ENCODE measurements at places on chromosomes 2 and 18. TPM values are rescaled to one million over a fixed set of nuclear protein-coding genes. Genes with fewer than 3 reads are reported as not detected.

- H3K27me3 ChIP-seq: peaks cover 9% of the 10 kb centered on the region
- no peaks in the 10 kb centered on the region for H3K36me3 ChIP-seq
- no peak overlapping the region for H3K27ac ChIP-seq
- no peaks in the 10 kb centered on the region for H3K4me1 ChIP-seq
- DNase-seq: no peak
These were observed 502.0 kb downstream of the RNF144A start for GRCh38 chr2:7419186-7419585.

- DNase-seq: peak; percentile 78
- H3K36me3 ChIP-seq: peaks cover 55% of the 10 kb centered on the region
These were observed 75.7 kb upstream of the TFCP2L1 start for GRCh38 chr2:121360566-121361300.

GRCh38 chr2:39897273-39897672 is 118.2 kb upstream of the THUMPD2 start:
- no peak for DNase-seq
- no peak overlapping the region for H3K27ac ChIP-seq
- no peak overlapping the region for H3K4me3 ChIP-seq
- no peaks in the 10 kb centered on the region for H3K36me3 ChIP-seq
- H3K4me1 ChIP-seq: no peaks in the 10 kb centered on the region

The UGT1A8 gene
- polyA plus RNA-seq: not detected

- H3K36me3 ChIP-seq: peaks cover 12% of the 10 kb centered on the region
- DNase-seq: peak; percentile 30
- no peak overlapping the region for H3K27ac ChIP-seq
- no peaks in the 10 kb centered on the region for H3K27me3 ChIP-seq
- no peak overlapping the region for H3K4me3 ChIP-seq
These were observed 44.5 kb downstream of the ANO7 start for GRCh38 chr2:241232736-241233575.

- DNase-seq: no peak
- peaks cover 15% of the 10 kb centered on the region for H3K4me1 ChIP-seq
- no peaks in the 10 kb centered on the region for H3K36me3 ChIP-seq
- H3K27ac ChIP-seq: no peak overlapping the region
- no peak overlapping the region for H3K4me3 ChIP-seq
These were observed 73.1 kb upstream of the DNMT3A start for GRCh38 chr2:25414781-25415180.

The ARHGAP28 gene
- 0.65 TPM for polyA plus RNA-seq

DNA sequence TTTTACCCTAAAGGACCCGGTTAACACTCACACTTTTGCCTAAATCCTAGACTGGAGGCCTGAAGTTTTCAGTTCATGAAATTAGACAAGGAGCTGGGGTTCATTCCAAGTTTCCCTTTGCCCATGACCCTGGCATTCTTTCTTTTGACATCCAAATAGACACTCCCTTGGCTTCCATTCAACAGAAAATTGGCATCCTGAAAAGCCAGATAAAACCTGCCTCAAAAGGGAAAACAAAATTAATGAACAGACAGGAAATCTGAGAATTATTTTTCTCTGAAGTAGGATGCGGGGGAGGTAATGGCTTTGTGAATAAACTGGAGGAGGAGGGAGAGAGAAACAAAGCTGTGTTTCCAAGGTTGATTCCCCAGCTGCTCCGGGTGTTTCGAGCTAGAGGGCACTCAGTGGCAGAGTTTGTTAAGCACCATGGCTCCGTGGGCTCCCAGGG is 41.0 kb downstream of the SPP2 start:
- H3K36me3 ChIP-seq: no peaks in the 10 kb centered on the region
- no peaks in the 10 kb centered on the region for H3K4me1 ChIP-seq
- DNase-seq: no peak
- H3K27me3 ChIP-seq: no peaks in the 10 kb centered on the region

The FANCL gene
- polyA plus RNA-seq: 3.9 TPM

- H3K36me3 ChIP-seq: no peaks in the 10 kb centered on the region
- DNase-seq: no peak
- H3K27ac ChIP-seq: no peak overlapping the region
- no peak overlapping the region for H3K4me3 ChIP-seq
- H3K27me3 ChIP-seq: no peaks in the 10 kb centered on the region
- H3K4me1 ChIP-seq: peaks cover 58% of the 10 kb centered on the region
These were observed 179.0 kb downstream of the PTPRM start for GRCh38 chr18:7746106-7746505.

The CNDP1 gene
- polyA plus RNA-seq: not detected

- no peaks in the 10 kb centered on the region for H3K4me1 ChIP-seq
- peaks cover 3% of the 10 kb centered on the region for H3K27me3 ChIP-seq
- no peak overlapping the region for H3K27ac ChIP-seq
- H3K4me3 ChIP-seq: no peak overlapping the region
These were observed 8.6 kb upstream of the IL36A start for GRCh38 chr2:112996635-112997034.

DNA sequence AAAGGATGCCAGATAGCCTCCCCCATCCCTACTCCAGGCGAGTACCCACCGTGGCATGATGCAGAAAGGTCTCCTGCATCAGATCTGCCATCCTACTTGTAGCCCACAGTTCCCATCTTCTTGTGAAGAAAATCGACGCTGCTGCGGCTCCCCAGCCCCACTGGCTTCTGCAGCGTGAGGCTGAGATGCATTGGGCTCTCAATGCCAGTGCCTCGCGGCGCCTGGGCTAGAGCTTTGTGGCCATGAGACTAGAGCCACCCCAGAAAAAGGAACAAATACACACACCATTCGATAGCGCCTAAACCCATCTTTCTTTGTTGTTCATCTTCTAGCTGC is 2.8 kb downstream of the NOL4 start:
- no peak for DNase-seq
- peak overlapping the region; percentile 67 for H3K4me3 ChIP-seq
- H3K27me3 ChIP-seq: no peaks in the 10 kb centered on the region
- H3K4me1 ChIP-seq: peaks cover 19% of the 10 kb centered on the region
- no peaks in the 10 kb centered on the region for H3K36me3 ChIP-seq

DNA sequence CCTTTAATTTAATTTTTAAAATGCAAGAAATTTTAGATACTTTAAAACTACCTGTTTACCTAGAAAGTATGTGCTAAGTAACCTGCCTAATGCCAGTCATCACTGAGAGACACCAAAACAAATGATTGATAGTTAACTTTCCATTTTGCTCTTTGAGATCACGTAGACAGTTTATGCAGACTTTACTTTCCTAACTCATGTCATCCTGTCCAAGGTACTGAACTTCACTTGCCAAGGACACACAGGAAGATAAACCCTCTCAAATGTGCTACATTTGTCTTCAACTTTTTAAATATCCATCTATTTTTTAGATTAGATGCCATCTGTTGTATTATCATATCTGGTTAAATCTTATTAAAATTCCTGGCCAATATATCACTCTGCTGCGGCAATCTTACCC is 20.1 kb upstream of the SCN1A start:
- no peaks in the 10 kb centered on the region for H3K36me3 ChIP-seq
- no peak overlapping the region for H3K27ac ChIP-seq
- H3K4me3 ChIP-seq: no peak overlapping the region

Measured in psoas muscle (tissue), 8 donors.